ENCODE measurements at places on chromosomes 12 and 14. TPM values are rescaled to one million over a fixed set of nuclear protein-coding genes. Genes with fewer than 3 reads are reported as not detected.

DNA sequence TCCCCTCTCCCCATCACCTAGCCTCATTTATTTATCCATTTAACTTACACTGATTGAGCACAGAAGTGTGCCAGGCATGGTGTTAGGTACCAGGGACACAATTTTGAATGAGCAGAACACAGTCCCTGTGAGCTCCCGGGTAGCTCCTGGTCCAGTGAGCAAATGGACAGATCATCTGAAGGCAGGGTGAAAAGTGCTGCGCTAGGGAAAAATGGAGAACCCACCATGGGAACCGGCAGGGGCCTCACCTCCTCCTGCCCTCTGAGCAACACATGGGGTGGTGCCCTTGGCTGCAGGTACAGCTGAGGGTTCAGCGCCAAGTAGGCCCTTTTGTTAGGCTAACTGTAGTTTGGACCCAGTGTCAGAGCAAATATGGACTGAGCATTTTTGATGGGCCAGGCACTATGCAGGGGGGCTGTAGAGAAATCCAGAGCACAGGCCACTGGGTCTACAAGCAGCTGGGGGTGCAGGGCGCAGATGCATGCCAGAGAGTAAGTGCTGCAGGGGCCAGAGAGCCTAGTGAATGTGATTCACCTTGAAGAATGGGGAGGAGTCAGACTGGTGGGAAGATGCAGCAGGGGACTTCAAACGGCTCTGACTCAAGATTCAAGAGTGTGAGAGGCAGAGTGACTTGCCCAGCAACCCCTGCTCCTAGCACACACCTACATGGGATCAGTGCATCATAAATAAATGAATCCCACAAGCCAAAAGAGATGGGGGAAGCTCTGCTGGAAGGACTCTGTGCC, 28.2 kb downstream of the LTBP2 start:
- no peak overlapping the region for H3K4me3 ChIP-seq
- no peaks in the 10 kb centered on the region for H3K4me1 ChIP-seq
- H3K27ac ChIP-seq: no peak overlapping the region

GRCh38 chr14:56120091-56120691, 2.0 kb downstream of the PELI2 start:
- peaks cover 12% of the 10 kb centered on the region for H3K4me1 ChIP-seq
- peaks cover 4% of the 10 kb centered on the region for H3K27me3 ChIP-seq
- H3K4me3 ChIP-seq: peak overlapping the region; percentile 92
- DNase-seq: no peak
- H3K36me3 ChIP-seq: no peaks in the 10 kb centered on the region
- H3K27ac ChIP-seq: no peak overlapping the region

DNA sequence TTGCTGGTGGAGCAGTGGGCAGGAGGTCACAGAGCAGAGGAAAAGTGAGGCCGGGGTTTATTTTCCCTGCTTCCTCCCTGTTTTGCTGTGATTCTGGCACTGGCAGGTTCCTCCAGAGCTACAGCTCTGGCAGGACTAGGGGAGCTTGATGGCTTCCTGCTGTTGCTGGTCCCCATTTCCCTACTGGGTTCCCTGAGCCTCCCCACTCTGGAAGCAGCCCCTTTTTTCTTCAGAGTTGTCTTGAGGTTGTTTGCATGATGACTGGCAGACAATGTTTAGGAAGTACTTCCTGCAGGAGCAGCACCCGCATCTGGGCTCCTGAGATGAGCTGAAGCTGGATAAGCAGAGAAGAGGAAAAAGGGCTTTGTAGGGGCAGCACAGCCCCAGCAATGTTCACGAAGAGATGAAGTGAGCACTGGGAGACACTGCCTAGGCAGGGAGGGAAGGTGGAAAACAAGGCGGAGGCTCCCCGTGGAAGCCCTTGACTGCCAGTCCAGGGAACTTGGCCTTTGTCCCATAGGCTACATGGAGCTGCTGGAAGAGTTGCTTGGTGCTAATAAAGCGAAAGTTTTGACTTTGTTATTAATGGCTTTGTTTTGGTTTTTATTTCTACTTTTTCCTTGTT, 126.9 kb downstream of the SLC38A6 start:
- H3K4me3 ChIP-seq: no peak overlapping the region
- H3K36me3 ChIP-seq: no peaks in the 10 kb centered on the region
- H3K27me3 ChIP-seq: no peaks in the 10 kb centered on the region
- no peak overlapping the region for H3K27ac ChIP-seq
- H3K4me1 ChIP-seq: peaks cover 18% of the 10 kb centered on the region

The CIROP gene
- not detected for total RNA-seq

The AKAP6 gene
- 0.89 TPM for total RNA-seq

The ZDHHC22 gene
- total RNA-seq: 55.2 TPM
